ENCODE measurements at places on chromosomes 4 and X. TPM values are rescaled to one million over a fixed set of nuclear protein-coding genes. Genes with fewer than 3 reads are reported as not detected.
A peak's percentile ranks its signal among the peaks of the same experiment; 100 is the strongest.

- no peak overlapping the region for H3K27ac ChIP-seq
- H3K4me3 ChIP-seq, result no peak overlapping the region
- DNase-seq, result no peak
- H3K27me3 ChIP-seq, result peaks cover 6% of the 10 kb centered on the region
- no peaks in the 10 kb centered on the region for H3K36me3 ChIP-seq
- H3K4me1 ChIP-seq, result no peaks in the 10 kb centered on the region
These were observed 357.0 kb upstream of the AADAT start for GRCh38 chr4:170446782-170447181.

The LDOC1 gene
- total RNA-seq, result 28.6 TPM

DNA sequence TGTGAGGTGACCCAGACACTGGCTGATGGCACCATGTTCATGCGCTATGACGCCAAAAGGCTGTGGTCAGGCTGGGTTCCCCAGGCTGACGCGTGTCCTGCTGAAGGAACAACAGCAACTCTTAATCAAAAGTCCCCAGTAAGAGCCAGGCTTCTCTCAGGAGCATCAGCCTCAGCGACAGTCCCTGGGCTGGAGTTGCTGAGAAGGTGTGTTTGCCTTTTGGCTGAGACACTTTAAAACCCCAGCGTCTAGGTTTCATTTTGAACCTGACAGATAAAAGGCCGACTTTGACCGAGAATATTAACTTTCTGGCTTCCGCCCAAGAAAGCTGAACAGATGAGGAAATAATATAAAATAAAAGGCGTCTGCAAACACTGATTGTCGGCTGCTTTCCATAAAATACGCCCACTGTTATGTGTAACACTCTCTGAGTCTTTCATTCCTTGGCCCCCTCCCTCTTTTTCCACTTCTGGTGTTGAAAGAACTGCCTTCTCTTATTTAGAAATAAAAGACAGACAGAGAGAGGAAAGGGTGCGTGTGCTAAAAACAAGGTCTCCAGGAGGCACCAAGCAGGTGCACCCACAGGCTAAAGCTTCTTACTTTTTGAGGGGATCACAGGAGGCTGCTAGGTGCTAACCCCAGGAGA lies 373.6 kb downstream of the MID1IP1 start:
- no peaks in the 10 kb centered on the region for H3K36me3 ChIP-seq
- H3K4me1 ChIP-seq, result no peaks in the 10 kb centered on the region
- DNase-seq, result no peak
- no peak overlapping the region for H3K27ac ChIP-seq
- H3K4me3 ChIP-seq, result no peak overlapping the region

DNA sequence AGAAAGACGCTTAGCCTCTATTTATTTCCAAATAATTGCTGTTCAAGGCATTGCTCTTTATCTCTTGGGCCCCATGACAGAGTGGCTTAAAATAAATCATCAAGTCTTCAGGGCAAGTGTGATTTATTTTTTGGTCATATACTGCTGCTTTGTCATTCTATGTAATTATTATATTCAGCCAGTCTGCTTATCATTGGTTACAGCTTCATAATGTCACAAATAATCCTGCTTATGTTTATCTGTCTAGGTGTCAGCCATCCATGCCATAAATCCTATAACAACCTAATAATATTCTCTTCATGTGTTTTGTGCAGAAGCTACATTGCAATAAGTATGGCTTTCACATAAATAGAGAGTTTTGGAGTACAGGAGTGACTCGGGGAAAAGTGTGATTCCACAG lies 41.0 kb downstream of the HHIP start:
- no peaks in the 10 kb centered on the region for H3K4me1 ChIP-seq
- H3K4me3 ChIP-seq, result no peak overlapping the region
- no peaks in the 10 kb centered on the region for H3K36me3 ChIP-seq
- DNase-seq, result no peak
- no peak overlapping the region for H3K27ac ChIP-seq
- H3K27me3 ChIP-seq, result no peaks in the 10 kb centered on the region

- DNase-seq, result no peak
- no peaks in the 10 kb centered on the region for H3K27me3 ChIP-seq
- H3K4me3 ChIP-seq, result peak overlapping the region; percentile 29
- H3K36me3 ChIP-seq, result peaks cover 2% of the 10 kb centered on the region
- H3K27ac ChIP-seq, result peak overlapping the region; percentile 94
- peaks cover 19% of the 10 kb centered on the region for H3K4me1 ChIP-seq
These were observed 15.0 kb downstream of the MECP2 start for GRCh38 chrX:154082396-154083125.

DNA sequence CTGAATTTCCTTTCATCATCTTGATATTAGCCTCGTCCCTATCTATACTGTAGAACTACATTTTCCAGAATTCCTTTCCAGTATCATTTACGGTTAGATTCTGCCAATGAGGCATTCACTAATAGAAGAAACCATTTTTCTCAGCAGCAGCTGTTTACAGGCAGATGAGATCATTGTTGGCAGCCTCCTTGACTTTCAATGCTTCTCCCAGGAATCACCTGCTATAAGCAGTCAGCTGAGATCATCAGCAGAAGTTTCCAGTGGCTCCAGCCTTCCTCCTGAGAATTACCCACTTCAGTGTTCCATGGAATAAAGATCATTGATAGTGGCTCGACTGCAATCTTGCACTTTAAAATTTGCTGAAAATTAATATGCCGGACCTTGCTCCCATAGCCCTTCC lies 157.3 kb upstream of the TET2 start:
- no peak overlapping the region for H3K27ac ChIP-seq
- peaks cover under 1% of the 10 kb centered on the region for H3K36me3 ChIP-seq
- no peaks in the 10 kb centered on the region for H3K4me1 ChIP-seq

- peaks cover 1% of the 10 kb centered on the region for H3K27me3 ChIP-seq
- no peaks in the 10 kb centered on the region for H3K36me3 ChIP-seq
- no peak overlapping the region for H3K27ac ChIP-seq
- H3K4me1 ChIP-seq, result no peaks in the 10 kb centered on the region
- no peak overlapping the region for H3K4me3 ChIP-seq
These were observed 22.0 kb upstream of the PPARGC1A start for GRCh38 chr4:23911675-23912455.

DNA sequence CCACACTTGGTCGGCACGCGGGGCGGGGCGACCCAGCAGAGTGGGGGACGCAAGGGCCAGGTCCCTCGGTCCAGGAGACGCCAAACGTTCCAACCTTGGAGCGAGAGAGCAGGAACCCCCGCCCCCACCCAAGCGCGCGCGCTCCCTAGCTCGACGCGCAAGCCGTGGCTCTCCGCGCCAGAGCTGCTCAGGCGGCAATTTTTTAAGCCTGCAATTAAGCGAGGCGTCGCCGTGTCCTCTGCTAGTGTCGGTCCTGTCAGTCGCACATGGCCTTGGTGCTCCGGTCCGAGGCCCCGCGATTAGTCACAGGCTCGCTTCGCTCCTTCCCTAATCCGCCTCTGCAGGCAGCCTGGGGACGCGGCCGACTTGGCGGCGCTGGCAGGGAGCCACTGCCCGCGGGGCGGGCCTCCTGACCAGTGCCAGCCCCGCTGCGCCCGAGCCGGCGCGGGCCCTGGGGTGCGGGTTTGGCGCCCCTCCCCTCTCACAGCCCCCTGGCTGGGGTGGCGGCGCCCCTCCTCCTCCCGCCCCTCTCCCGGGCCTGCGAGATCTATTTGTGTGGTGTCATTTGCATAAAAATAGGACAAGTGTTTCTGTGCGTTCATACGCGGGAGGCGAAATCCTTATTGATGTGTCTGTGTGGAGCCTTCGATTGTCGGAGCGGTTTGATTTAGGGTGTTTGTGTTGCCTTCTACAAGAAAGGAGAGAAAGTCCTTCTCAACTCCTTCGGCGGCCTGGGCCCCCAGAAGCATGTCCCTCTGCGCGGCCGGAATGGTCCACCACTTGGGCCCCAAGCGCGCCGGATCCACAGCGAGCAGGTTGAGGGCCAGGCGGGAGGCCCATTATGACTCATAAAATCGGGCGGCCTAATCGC lies 9.8 kb upstream of the BCOR start:
- H3K4me1 ChIP-seq, result peaks cover 12% of the 10 kb centered on the region
- no peaks in the 10 kb centered on the region for H3K36me3 ChIP-seq
- DNase-seq, result no peak
- H3K4me3 ChIP-seq, result peak overlapping the region; percentile 61
- peak overlapping the region; percentile 32 for H3K27ac ChIP-seq

The GBA3 gene
- not detected for total RNA-seq

DNA sequence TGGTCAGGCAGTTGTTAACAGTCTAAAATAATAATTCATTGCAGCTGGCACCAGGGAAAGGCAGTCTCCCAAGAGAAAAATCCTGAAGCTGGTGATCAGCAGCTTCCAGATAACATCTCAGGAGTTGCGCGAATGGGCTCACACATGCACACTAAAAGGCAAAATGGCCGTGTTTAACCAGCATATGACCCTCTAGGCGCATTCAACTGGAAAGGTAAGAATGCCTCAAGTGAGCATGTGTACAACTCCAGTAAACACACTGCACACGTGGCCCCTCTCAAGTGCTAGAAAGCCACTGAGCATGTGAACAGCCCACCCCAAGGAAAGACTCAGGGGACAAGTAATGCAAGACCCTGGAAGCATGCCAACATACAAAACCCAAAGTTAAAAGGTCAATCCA lies 33.1 kb downstream of the STPG2 start:
- no peak for DNase-seq
- peaks cover 16% of the 10 kb centered on the region for H3K4me1 ChIP-seq
- no peak overlapping the region for H3K27ac ChIP-seq
- no peak overlapping the region for H3K4me3 ChIP-seq
- no peaks in the 10 kb centered on the region for H3K36me3 ChIP-seq

GRCh38 chr4:129037093-129037492 lies 56.2 kb downstream of the SCLT1 start:
- no peaks in the 10 kb centered on the region for H3K27me3 ChIP-seq
- H3K36me3 ChIP-seq, result peaks cover 14% of the 10 kb centered on the region
- no peak overlapping the region for H3K4me3 ChIP-seq
- H3K27ac ChIP-seq, result no peak overlapping the region
- no peaks in the 10 kb centered on the region for H3K4me1 ChIP-seq
- no peak for DNase-seq

GRCh38 chr4:11271263-11271662 lies 157.4 kb downstream of the HS3ST1 start:
- H3K4me3 ChIP-seq, result no peak overlapping the region
- H3K36me3 ChIP-seq, result no peaks in the 10 kb centered on the region
- no peaks in the 10 kb centered on the region for H3K27me3 ChIP-seq

The HADH gene
- 21.6 TPM for total RNA-seq

- H3K4me3 ChIP-seq, result no peak overlapping the region
- no peaks in the 10 kb centered on the region for H3K27me3 ChIP-seq
- no peaks in the 10 kb centered on the region for H3K36me3 ChIP-seq
These were observed 805.4 kb upstream of the GALNTL6 start for GRCh38 chr4:171007618-171008390.
